NCI-H345 (cell line): ENCODE measurements at places on chromosomes 2 and 18.

DNA sequence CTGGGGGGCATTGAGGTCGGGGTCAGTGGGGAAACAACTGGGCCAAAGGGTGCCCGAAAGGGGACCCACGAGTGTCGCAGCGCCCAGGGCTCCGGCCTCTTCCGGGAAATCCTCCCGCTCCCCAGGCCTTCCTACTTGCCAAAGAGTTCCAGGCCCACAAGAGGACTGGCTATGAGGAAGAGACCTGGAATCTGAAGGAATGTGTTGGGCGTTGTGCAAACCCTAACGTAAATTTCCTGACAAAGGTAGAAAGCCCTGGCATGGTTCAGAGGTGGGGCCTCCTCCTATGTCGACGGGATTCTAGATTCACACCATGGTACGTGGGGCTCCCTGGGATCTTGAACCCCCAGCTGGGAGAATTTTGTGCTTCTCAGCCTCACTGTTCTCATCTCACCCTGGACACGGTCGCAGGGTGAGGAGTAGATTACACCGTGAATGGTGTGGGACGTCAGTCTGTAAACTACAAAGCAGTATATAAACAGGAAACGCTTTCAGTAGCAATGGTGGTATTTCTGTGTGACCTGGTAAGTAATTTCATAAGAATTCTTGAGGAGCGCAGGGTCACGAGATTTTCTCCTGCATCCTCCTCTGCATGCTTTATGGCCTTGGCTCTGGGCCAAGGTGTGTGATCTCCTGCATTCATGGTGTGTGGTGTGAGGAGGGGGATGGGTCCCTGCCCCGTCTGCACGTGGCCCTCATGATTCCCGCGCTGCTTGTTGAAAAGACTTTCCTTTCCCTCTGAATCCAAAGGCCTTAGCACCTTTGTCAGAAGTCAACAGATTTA is 868 bp downstream of the HSBP1L1 start:
- peak; percentile 26 for DNase-seq

DNA sequence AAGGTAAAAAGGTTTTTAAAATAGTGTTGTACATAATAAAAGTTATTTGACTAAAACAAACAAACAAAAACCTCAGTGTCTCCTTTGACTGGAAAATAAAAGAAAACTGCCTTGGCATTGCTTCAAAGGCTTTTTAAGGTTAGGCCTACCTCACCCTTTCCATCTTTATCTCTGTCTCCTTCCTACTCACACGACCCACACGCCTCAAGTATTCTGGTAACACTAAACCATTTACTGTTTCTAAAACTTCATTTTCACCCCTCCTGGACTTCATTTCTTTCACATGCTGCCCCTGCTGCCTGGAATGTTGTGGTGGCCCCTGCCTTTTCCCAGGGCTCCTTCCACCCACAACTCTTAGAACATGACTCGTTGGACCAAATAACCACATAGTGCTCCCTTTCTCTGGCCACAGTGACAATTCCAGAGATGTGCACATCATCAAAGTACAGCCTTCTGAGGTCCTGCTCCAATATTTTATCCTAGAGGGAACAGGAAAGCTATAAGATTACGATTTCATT is 54.0 kb downstream of the ERBB4 start:
- DNase-seq = no peak

GRCh38 chr2:216551234-216552068 is 52.8 kb downstream of the RPL37A start:
- DNase-seq = peak; percentile 40

DNA sequence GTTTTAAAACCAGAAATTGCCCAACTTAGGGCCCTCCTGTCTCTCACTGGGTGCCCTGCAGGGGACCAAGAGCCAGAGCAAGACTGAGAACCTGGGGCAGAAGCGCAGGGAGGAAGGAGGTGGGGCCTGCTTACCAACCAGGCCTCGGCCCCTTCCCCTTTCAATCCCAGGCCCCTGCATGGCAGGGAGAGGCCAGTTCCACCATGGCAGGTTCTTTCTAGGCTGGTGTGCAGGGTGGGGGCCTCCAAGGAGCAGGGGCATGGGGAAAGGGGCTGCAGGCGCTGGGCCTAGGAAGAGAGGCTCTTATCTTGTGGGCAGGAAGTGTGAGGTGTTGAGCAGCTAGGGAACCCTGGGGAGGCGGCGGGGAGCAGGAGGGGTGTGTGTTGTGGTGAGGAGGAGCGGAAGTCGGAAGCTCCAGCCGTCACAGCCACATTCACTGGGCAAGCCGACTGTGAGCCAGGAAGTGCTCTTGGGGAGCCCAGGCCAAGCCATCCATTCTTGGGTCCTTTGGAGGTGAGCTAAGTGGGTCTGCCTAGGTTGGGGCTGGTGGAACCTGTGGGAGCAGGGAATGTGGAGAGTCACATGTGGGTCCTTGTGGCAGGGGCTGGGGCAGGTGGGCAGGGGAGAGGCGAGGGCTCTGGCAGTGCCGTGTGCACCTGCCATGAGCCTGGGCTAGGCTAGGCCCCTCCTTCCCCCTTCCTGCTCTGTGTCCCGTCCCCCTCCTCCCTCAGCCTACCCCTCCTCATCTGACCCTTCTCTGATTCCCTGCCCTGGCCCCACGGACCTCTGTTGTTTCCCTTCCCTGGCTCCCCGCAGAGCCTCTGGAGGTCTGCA is at the start of gene PSD4:
TSS of gene PSD4 (plus strand) at position 430 of the 834 bp plus-strand sequence. CDS start 8,486 bp downstream, outside the sequence.
- DNase-seq = no peak

DNA sequence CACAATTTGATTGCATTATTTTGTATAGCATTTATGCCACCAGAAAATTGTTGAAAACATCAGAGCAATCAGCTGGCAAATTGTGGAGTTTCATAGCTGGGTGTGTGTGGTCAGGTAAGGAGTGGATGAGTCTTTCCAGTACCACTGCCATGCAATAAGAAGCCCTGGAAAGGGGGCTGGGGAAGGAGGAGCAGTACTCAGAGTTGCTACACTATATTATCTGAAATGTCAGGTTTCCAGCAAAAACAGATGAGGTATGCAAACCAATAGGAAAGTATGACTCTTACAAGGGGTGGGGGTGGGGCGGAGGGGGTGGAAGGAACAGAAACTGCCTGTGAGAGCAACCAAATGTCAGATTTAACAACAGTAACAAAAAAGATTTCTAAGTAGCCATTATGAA is 112.2 kb downstream of the SOS1 start:
- no peak for DNase-seq

DNA sequence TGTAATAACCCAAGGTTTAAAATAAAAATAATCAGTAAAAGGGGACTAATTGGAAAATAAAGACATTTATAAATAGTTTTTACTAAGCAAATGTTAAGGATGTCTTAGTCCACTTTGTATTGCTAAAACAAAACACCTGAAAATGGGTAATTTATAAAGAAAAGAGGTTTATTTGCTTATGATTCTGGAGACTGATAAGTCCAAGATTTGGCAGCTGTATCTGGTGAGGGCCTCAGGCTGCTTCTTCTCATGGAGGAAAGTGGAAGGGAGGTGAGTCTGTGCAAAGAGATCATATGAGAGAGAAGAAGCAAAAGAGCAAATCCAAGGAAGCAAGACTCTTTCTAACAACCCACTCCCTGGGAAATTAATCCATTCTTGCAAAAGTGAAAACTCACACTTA is 299.5 kb downstream of the DSC3 start:
- DNase-seq = no peak

DNA sequence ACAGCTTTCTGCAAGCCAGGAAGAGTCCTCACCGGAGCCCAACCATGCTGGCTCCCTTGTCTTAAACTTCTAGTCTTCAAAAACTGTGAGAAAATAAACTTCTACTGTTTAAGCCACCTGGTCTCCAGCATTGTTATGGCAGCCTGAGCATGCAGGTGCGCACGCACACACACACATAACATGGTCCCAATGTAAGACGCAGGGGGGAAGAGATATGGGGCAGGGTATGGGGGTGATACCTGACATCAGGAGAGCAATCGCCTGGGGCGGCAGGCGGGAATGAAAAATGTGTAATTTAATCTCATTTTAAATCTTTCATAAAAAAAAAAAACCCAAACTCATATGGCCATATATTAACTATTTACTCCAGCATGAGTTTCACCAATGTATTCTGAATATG is 18.0 kb downstream of the HJURP start:
- DNase-seq = no peak

DNA sequence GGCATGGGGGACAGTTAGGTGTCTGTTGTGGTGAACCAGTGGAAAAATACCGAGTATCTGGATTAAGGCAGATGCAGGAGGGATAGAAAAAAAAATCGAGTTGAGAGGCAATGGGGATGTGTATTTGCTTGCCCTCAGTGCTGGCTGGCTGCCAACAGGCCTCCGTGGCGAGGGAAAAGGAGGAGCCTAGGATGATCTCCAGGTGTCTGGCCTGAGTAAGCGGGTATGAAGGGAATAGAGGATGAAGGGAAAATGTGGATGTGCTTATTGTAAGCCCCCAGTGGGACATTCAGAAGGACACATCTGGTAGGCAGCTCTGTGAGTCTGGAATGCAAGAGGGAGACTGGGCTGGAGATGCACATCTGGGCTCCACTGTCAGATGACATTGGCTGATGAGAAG is 22.8 kb downstream of the KCNS3 start:
- DNase-seq = peak; percentile 98

DNA sequence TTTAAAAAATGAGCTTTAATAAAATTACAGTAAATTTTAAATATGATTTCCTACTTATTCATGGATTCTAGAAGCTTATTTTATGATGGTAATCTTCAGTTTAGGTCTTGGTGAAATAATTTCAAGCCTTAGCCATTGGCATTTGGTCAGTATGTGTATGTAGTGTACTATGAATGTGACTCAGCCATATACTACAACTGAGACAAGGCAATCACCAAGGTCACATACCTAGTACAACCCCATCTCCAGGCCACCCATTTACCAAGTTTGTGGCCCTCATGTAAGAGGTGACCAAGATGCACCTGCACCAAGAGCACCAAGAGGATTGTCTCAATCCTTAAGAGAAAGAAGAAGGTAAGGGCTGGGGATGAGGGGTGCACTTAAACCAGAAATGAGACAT is 54.8 kb upstream of the FRZB start:
- no peak for DNase-seq

DNA sequence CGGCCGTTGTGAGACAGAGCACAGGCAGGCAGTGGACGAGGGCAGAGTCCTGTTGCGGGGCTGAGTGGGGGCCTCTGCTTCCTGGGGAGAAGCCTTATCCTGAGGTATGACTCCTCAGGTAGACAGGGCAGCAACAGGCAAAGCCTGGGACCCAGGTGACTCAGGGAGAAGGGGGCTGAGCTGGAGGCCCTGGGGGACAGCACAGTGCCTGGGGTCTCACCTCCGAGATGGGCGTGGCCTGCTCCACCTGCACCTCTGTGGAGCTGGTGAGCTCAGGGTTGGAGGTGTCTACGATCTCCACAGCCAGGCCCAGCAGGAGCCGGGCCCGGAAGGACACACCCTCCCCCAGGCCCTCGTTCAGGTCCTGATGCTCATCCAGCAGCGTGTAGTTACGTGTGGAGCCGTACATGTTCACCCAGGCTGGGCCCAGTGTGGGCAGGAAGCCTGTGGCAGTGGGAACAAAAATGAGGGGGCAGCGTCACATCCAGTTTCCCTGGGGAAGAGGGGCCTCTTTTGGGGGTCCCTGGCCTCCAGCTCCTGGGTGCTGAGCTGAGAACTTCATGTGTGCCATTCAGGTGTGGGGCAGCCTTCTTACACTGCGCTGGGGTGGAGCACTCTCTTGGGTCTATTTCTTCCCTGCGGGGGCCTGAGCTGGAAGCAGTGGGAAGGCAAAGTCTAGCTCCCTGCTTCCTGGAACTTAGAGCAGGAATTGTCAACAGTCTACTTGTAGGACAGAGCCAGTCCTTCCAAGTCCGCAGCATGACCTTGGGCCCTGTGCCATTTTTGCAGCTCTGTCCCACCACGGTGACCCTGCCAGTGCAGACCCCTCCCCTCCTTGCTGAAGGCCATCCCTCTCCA is 2.9 kb upstream of the OTOF start:
- DNase-seq = no peak

DNA sequence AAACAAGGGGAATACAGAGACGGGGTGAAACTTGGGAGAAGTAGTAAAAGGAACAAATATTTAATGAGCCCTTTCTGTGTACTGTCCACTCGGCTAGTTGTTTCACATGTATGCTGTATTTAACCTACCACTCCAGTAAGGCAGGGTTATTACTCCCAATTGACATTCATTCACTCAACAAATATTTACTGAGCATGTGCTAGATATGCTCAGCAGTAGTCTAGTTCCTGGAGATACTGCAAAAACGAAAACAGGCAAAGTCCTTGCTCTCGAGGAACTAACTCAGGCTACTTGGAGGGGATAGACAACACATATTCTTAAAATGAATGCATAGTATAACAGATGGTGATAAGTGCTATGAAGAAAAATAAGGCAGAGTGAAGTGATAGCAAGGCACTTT is 207.3 kb downstream of the SS18 start:
- DNase-seq = no peak

DNA sequence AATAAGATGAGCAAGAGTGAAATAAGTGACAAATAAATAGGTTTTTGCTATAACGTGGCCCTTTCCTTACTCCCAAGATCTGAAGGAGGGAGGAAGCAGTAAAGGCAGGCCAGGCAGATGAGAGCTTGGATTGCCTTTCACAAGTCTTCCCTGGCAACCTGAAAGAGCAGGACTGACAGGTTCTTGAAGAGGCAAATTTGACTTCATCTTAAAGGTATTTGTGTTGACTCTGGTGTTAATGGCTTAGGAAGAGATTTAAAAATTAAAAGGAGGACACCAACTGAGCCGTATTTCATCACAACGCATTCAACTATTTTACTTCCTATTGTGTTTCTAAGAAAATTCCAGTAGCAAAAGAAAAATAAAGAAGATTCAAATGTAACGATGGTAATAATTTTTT is 3.2 kb downstream of the STRN start:
- no peak for DNase-seq

DNA sequence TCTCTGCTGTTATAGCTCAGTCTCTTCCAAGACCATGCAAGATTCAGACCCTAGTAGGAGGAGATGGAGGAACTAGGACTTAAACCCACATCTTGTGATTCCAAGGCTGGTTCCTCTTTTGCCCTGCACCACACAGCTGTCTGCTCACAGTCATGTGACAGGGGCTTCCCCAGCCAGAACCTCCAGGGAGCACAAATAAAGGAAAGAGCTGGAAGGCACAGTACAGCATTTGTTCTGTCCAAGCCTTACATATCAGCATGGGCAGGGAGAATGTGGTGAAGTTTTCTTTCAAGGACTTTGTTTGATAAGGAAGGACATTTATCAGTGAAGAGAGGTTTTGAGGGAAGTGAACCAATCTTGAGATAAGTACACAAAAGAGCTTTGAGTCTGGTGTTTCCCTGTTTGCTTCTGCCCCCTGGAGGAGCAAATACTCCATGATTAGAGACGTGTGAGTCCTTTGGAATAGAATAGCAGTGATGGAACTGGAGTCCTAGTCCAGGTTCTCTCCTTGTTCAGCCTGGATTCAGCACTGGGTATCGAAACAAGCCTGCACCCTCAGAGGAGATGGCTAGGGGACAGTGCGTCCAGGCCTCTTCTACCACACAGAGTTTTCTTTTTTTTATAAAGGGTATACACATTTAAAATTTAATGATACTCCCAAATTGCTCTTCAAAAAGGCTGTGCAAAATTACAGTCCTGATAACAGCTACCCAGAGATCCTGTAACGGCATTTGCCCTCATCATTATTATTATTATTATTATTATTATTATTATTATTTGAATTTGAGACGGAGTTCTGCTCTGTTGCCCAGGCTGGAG is 24.6 kb upstream of the CASP10 start:
- peak; percentile 26 for DNase-seq
